T-helper 22 cell (primary cell): ENCODE measurements at places on chromosomes 16 and 17.

DNA sequence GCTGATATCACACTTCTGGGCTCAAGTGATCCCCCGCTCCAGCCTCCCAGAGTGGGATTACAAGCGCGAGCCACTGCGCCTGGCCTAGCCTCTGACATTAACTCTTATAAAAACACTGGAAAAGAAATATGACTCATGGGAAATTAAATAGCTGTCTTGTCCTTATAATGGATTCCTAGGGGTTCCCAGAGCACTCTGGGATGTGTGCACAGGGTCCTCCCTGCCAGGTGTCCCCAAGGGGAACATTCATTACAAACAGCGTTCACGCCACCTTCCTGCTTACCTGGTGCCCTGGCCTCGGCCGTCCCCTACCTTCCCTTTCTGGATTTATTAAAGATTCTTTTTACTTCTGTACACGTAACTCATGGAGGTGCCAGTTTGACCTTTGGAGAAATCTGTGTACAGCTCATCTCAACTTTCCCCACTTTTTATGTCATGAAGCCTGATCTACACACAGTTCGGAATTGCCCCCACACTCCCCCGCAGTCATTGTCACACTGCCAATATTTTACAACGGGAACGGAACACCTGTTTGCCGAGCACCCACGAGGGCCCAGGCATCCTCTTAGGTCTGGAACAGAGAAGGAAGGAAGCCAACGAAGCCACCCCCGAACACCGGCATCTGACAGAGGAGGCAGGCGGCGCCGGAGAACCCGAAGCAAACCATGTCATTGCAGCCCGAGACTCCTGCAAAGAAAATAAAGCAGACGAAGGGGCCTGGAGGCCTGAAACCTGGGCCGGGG lies 39.7 kb upstream of the MEAK7 start:
- DNase-seq: no peak

DNA sequence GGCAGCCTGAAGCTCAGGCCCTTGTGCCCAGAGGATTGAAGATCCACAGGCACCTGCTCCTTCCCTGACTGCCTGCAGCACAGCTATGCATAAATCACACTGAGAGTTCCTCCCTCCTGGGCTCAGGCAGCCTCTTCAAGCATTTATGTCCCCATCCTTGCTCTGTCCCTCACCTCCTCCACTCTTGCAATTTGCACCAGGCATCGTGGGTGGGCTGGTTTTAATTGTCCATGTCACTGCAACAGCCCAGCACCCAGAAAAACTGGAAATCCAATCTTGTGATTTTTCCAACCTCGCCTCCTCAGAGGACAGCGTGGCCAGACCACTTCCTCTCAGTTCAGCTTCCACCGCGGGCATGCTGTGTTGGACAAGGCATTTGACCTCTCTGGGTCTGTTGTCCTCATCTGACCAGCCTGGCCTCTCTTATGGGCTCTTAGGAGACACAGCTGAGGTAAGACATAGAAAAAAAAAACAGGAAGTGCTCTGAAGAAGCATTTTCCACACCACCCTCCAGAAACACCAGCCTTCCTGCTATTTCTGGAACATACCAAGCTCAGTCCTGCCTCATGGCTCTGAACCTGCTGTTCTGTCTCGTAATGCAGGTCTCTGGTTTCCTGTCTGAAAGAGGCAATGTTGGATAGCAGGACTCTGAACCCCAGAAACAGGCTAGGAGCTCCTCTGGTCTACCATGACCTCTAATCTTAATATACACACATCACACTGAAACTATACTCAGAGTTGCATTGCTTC lies 8.3 kb downstream of the TMEM114 start:
- no peak for DNase-seq

GRCh38 chr17:14744761-14745473 lies 444.0 kb downstream of the HS3ST3B1 start:
- DNase-seq: no peak

DNA sequence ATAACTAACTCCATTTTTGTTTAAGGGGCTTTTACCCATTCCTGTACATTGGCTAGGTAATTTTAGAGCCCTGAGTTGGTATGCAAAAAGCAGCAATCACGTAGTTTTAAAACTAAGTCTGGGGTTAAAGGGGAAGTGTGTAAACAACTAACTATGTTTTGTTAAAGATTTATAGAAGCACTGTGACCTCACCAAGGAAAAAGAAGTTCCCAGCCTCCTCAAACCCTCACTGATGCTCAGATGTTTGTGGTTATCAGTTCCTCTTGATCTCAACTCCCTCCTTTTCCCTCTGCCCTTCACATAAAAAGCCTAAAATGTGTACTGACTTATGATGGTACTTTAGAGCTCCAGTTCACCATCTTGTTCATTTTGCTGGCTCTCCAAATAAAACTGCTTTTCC lies 119.9 kb upstream of the IRX6 start:
- no peak for DNase-seq

GRCh38 chr17:77089124-77089490 lies 51.7 kb upstream of the SEC14L1 start:
- no peak for DNase-seq

- DNase-seq: no peak
Observed at GRCh38 chr16:16184594-16184993, 38.7 kb downstream of the ABCC6 start.

GRCh38 chr17:34755371-34755770 lies 176.0 kb downstream of the TMEM132E start:
- DNase-seq: no peak

DNA sequence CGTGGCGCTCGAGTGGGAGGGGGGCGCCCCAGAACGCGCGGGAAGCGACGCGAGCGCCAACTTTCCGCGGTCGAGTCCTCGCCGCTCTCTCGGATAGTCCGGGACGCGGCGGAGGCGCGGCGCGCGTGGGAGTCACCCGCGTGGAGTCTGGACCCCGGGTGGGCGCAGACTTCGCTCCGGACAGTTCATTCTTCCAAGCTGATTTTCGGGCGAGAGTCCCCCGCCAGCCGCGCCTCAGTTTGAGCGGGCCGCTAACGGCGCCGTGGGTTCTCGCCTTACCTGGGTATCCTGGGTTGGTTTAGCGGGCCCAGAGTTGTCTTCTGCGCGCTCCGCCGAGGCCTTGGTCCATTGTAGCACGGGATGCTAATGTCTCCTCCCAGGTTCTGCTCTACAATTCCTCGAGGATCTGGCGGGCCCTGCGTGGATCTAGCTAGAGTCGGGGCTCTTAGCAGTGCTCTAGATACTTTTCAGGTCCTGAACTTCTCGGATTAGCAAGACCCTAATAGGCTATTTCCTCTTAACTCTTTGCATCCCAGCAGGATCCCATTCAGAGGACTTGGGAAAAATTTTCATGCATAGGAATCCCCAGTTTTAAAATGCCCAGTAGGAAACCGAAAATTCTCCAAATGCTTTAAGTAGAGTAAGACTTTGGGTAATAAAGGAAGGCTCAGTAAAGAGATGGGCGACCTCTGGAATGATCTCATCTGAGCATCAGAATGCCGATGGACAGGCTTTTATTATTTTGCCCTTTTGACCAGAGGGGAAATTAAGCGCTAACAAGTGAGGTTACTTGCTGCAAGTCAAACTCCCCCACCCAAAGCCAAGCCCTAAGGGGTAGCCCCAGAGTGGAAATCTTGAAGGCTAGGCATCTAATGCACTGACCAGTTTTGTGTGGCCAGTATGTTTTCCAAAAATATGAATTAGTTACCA lies 537 bp upstream of the GJC1 start:
- no peak for DNase-seq

DNA sequence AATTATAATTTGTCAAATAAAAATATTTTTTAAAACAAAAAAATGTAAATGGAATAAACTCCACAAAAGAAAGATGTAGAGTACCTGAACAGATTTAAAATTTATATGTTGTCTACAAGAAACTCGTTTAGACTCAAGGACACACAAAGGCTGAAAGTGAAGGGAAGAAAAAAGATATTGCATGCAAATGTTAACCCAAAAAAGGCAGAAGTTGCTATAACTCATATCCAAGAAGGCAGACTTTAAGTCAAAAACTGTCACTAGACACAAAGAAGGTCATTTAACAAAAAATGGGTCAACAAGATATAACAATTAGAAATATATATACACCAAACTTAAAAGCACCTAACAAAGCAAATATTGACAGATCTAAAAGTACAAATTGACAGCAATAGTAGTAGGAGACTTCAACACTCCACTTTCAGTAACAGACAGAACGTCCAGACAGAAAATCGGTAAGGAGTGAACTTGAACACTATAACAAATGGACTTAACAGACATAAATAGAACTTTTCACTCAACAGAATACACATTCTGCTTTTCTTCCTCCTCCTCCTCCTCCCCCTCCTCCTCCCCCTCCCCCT lies 40.8 kb upstream of the MYLK3 start:
- no peak for DNase-seq

- no peak for DNase-seq
Observed at GRCh38 chr17:27456681-27457359, 572 bp downstream of the KSR1 start.

DNA sequence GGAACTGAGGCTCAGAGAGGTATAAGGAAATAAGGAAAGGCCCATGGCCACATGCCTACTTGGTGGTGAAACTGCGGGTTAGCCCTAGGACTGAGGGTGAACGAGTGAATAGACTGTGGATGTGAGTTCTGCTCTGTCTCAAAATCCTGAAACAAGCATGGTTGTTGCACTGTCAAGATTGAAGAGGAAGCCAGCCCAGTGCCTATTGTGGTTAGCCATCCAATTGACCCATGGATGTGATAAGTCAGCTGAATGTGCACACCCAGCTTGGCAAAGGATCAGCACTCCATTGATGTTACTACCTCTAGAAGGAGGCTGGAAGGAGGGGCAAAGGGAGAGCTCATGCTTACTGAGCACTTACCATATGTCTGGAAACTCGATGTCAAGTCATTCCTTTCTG lies 4.5 kb downstream of the TMEM114 start:
- DNase-seq: no peak

DNA sequence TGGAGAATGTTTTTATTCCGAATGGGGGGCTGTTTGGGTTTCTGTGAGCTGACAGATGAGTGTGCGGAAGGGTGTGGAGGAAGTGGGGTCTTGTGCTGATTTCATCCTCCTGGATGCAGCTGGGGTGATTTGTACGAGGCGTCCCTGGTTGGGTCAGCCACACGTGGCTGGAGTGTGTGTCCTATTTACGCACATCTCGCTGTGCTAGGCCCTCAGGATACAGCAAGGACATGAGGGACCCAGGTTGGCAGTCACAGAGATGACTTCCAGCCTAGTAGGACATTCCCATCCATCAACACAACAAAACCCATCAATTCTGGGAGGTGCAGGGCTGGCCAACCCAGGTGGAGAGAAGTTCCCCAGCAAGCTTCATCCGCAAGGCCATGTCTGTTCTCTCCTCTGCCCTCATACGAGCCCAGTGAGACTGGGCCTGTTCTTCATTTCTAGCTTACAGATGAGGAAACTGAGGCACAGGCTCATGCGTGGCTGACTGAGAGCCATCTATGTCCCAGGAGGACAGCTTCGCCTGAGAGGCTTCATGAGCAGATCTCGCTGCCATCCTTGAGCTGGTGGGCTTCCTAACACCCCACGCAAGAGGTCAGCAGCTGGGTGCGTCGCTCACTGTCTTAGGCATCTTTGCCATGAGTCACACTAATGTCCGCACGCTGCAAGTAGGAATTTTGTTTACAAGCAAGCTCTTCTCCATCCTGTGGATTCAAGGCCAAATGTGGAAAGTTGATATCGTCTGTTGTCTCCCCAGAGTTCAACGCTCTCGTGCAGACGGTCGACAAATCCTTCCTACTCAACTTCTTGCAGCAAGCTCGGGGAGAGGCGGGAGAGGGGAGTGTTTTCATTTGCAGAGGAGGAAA lies 24.4 kb downstream of the IRF8 start:
- no peak for DNase-seq

DNA sequence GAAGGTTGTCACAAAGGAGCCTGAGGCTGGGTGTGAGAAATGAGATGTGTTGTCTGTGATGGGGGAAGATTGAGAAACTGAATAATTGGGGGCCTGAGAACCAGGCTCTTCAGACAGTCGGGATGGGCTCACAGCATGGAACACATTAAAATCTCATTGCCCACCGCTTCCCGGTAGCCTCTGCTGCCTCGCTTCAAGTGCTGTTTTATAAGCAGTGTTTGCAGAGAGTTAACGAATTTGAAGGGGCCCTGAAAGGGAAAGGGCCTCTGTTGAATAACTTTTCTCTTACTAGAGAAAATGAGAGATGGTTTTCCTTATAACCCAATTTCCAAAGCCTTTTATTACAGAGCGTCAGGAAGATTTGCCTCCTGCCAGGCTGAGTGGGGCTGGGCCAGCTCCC lies 258.8 kb upstream of the ASIC2 start:
- no peak for DNase-seq

DNA sequence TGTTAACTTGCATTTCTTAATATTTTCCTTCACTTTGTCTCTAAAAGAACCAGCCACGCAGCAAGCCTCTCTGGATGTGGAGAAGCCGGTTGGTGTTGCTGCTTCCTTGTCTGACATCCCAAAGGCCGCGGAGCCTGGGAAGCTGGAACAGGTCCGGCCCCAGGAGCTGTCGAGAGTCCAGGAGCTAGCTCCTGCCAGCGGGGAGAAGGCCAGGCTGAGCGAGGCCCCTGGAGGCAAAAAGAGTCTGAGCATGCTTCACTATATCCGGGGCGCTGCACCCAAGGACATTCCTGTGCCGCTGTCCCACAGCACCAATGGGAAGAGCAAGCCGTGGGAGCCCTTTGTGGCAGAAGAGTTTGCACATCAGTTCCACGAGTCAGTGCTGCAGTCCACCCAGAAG lies 22.8 kb downstream of the GINS2 start:
- no peak for DNase-seq

DNA sequence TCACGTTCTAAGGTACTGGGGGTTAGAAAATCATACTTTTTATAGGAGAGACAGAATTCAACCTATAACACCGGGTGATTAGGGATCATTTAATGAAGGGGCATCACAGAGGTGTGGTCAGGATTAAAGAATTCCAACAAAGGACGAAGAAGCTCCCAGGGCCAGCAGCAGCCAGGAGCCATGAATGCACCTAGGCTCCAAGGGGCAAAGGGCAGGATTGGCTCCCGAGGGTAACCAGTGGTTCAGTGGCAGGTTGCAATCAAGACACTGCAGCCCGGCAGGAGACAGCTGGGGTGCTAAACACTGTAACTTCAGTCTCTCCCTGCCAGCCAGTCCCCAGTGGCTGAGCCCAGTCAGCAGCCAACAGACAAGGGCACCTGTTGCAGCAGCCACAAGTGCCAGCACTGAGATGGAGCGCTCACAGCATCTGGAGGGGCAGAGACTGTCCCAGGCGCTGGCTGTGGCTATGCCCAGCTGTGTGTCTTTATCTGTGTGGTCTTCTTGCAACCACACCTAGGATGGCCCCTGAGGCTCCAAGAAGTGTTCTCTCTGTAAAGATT lies 23.9 kb downstream of the DHRS7C start:
- DNase-seq: no peak

DNA sequence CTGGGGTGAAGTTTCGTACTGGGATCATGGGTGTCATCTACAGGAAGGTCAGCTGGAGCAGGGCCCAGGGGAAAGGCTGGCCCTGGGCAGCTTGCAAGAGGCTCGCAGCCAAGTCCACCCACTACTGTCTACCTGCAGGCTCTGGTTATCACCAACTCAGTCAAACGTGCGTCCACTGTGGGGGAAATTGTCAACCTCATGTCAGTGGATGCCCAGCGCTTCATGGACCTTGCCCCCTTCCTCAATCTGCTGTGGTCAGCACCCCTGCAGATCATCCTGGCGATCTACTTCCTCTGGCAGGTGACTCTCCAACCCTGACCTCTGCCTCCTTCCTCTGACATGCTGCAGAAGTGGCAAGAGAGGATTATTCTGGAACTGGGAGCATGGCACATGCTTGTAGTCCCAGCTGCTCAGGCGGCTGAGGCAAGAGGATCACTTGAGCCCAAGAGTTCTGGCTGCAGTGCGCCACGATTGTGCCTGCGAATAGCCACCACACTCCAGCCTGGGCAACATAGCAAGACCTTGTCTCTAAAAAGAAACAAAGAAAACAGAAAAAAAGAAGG lies 29.2 kb downstream of the ABCC3 start:
- no peak for DNase-seq

- no peak for DNase-seq
Observed at GRCh38 chr16:81830845-81831540, 51.9 kb downstream of the PLCG2 start.
